ENCODE measurements at places on chromosomes 13 and 19.

GRCh38 chr19:1066748-1067340 is at the start of gene ARHGAP45:
Gene ARHGAP45 (plus strand): TSS chr19:1067167. CDS start chr19:1067406, 239 bp downstream.
- DNase-seq: peak; percentile 69

DNA sequence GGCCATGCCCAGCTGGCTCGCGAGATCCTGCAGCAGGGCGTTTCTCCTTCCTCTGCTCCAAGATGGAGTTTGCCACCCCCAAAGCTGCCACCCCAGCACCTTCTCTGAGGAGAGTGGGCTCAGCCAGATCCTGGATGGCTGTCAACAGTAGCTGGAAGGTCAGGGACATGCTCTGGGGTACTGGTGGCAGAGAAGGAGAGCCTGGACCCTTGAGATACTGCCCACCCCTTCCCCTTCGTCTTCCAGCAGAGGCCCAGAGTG is 11.6 kb downstream of the IRGC start:
- no peak for DNase-seq

GRCh38 chr13:42899266-42899665 is 92.8 kb downstream of the EPSTI1 start:
- no peak for DNase-seq

GRCh38 chr13:97319113-97319720 is 97.1 kb downstream of the MBNL2 start:
- no peak for DNase-seq

DNA sequence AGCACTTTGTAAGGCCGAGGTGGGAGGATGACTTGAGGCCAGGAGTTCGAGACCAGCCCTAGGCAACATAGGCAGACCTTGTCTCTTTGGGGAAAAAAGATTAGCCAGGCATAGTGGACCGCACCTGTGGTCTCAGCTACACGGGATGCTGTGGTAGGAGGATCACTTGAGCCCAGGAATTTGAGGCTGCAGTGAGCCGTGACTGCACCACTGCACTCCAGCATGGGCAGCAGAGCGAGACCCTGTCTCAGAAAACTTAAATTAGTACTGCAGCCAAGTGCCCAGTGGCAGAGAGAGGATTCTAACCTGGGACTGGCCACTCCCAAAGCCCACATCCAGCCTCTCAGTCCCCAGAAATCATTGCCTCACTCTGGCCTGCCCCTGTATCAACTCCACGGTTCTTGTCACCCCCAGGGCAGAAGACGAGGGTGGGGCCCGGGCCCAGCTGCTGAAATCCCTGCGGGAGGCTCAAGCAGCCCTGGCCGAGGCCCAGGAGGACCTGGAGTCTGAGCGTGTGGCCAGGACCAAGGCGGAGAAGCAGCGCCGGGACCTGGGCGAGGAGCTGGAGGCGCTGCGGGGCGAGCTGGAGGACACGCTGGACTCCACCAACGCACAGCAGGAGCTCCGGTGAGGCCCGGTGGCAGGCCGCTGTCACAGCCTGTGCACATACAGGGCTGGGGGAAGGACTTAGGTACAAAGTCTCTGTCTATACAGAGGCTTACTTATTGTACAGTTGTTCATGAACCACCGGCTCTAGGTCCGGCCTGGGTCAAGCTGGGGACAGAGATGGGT is 53.4 kb downstream of the KCNC3 start:
- DNase-seq: no peak

DNA sequence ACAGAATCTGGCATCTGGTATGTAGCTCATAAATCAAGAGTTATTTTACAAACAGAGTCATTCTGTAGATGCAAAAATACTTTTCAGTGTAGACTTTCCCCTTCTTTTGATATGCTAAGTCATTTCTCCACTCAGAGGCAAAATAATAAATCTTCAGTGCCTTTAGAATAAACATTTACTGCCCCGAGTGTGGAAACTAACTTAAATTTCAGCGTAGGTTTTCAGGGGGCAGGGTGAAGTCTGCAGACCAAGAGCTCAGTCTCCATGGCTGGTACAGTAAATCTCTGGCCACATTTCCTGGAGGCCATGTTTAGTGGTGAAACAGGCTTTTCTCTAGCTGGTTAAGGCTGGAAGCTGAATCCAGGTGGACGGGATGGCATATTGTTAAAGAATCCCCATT is 13.1 kb upstream of the ADPRHL1 start:
- no peak for DNase-seq

GRCh38 chr13:19664481-19665230 is 31.2 kb downstream of the MPHOSPH8 start:
- DNase-seq: no peak

GRCh38 chr13:113841353-113841650 is 22.6 kb downstream of the GAS6 start:
- DNase-seq: no peak
